Hippocampal formation (tissue), 2 donors: ENCODE measurements at places on chromosomes 7 and 10.

GRCh38 chr10:17215782-17216122 lies 12.3 kb upstream of the VIM start:
- no peak for DNase-seq

DNA sequence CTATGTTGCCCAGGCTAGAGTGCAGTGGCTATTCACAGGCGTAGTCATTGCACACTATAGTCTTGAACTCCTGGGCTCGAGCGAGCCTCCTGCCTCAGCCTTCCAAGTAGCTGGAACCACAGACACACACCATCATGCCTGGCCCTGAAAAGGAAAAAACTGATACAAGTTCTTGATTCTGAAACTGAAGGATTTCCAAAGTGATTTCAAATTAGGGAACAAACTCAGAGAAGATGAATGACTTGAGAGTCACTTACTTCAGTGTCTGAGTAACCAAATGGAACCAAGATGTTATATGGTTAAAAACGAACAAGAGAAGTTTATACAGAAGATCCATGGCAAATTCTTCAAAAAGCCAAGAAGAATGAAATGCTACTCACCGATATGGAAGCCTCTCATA lies 14.4 kb downstream of the CWF19L1 start:
- DNase-seq: no peak

GRCh38 chr7:127911968-127912511 lies 119.2 kb downstream of the LRRC4 start:
- no peak for DNase-seq

GRCh38 chr10:35456153-35456720 lies 119.9 kb downstream of the CCNY start:
- DNase-seq: peak; percentile 41

GRCh38 chr7:80719261-80719660 lies 80.8 kb downstream of the CD36 start:
- DNase-seq: no peak

DNA sequence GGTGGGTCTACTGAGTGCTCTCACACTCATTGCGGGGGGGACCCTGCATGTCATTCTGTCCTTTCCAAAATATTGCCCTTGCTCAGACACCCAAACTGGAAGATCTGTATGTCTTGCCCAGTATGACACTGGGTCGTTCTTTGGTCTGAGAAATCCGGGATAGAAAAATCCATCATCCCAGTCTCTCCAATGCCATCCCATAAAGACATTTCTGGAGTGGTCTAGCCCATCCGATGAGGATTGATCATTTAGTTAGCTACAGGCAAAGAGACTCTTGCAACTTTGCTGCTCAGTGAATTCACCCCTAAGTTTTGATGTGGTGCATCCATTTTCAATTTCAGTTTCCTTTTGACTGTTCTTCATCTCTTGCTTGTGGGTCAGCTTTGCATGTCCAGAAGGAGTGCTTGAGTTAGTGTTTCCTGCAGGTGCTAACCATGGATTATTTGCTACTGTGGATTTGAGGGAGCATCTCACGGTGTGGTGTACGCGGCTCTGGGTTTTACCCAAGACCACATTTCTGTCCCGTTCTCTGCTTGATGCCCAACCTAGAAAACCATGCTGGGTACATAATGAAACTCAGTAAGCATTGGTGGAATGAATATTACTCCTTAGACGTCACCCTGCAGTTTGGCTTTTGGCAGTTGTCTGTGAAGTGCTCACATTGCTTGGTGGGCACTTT lies 247.0 kb upstream of the MKI67 start:
- DNase-seq: no peak

- DNase-seq: no peak
These were observed 102.5 kb downstream of the ACTR3B start for GRCh38 chr7:152862006-152862405.

DNA sequence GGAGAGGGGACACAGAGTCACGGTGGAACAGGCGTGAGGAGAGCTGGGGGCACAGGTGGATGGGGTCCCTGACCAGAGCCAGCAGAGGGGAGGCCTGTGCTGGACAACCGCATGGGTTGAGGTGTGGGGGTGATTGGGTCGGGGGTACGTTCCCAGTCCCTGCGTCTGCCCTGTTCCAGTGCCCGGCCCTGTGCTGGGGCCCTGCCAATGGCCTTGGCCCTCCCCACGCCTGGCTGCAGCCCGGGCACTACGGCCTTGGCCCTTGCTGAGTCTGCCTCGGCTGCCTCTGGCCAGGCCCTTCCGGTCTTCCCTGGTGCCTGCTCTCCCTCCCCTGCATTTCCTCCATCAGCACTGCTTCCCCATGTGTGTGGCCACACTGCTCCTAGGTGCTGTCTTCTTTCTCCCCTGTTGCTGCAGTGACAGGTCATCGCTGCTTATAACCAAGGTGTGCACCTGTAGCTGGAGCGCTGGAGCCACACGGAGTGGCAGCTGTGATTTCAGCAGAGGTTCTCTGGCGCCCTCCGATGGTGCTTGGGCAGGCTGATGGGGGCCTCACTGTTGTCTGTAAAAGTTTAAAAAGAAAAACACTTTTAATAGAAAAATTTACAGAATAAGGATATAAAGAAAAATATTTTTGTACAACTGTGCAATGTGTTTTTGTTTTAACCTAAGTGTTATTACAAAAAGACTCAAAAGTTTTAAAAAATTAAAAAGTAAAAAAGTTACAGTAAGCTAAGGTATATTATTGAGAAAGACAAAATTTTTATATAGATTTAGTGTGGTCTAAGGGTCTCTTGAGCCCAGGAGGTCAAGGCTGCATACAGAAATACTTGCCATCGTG lies 45.2 kb upstream of the BHLHA15 start:
- DNase-seq: peak; percentile 31

- no peak for DNase-seq
These were observed 65.2 kb upstream of the CHST15 start for GRCh38 chr10:124158592-124158991.

DNA sequence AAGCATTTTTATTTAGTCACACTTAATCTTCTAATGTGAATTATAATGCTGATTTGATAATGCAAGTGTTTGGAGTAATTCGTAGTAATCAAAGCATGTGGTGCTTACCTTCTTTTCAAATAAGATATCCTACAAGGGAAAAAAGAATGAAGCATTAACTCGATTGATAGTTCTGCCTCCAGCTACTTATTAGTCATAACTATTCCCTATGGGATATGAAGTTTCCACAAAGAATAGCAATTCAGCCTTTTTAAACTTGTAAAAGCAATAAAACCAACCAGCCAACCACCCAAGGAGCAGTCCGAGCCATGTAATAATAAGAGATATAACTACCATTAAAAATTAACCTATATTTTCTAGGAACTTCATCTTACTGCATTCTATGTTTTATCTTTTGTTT lies 11.6 kb downstream of the COL28A1 start:
- no peak for DNase-seq
